ENCODE measurements at places on chromosomes 2 and 18.

DNA sequence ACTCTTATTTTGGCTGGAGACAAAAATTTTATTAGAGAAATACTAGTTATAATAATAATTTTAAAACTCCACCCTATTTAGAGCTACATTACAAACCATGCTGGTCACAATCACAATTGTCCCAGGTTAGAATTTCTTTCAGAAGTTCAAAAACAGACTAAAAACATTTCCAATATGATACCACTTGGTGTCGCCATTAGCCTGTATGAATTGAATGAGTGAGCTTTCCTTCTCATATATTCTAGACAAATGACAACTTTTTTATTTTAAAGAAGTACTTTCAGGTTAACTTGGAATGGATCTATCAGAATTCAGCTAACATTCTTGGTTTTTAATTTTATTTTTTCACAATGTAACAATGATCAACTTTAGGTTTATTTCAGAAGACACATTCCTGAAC, 48.0 kb downstream of the SERPINB8 start:
- DNase-seq, result no peak

DNA sequence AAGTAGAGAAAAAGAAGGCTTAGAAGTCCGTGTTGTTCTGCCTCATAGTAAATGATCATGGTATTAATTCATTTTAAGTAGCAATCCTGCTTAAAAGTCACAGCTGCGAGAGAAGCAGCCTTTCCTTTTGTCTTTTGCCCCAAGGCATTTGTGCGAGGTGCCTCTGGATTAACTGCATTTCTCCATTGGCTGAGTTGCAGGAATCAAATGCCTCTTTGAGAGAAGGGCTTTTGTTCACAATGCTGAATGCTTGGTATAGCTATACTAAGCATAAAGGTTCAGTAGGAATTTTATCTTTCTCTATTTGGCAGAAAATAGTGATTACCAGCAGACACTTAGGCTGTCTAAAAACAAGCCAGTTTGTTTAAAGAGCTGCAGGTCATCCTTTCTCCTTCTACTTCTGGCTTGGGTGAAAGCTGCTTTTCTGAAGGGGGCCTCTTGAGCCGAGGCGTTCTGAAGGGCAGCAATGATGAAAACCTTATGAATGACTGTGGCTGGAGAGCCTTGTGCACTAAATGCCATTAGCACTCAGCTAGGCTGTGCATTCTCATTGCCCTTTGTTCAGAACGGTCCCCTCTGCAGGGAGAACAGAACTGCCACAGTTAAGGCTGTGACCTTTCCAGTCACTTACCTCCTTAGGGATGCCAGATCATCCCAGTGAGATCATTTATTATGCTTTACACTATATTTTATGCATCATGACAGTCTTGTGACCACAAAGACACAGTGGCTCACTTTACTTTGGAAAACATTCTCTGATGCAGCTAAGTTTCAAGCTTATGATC, 68.8 kb upstream of the TMEM87B start:
- DNase-seq, result no peak

GRCh38 chr2:121104721-121105141, 180.3 kb downstream of the TFCP2L1 start:
- DNase-seq, result no peak

GRCh38 chr2:187855689-187856088, 301.5 kb upstream of the TFPI start:
- no peak for DNase-seq

- no peak for DNase-seq
Observed at GRCh38 chr18:74152857-74153256, 4.5 kb downstream of the TIMM21 start.

DNA sequence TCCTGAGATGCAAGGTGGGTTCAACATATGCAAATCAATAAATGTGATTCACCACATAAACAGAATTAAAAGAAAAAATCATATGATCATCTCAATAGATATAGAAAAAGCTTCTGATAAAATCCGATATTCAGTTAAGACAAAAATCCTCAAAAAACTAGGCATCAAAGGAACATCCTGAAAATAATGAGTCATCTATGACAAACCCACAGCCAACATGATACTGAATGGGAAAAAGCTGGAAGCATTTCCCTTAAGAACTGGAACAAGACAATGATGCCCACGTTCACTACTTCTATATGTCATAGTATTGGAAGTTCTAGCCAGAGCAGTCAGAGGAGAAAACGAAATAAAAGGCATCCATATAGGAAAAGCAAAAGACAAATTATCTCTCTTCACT, 80.4 kb downstream of the MYO3B start:
- DNase-seq, result no peak

DNA sequence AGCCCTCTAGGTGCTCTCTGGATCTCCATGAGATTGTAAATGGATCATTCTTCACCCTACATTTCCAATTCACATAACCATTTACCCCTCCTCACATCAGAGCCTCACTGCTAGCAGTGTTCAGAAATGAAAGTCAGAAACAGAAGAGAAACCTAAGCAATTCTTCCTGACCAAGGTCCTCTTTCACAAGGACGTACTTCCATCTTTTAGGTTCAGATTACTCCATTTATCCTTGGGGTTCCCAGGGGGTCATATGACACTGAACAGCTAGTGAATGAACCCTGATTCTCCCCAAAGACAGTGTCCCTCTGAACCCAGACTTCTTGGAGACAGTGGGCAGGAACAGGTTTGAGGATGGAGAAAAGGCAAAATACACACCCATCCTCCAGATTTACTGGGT, 12.9 kb upstream of the MARCO start:
- DNase-seq, result no peak

GRCh38 chr2:206082298-206082843, 3.6 kb downstream of the INO80D start:
- no peak for DNase-seq

DNA sequence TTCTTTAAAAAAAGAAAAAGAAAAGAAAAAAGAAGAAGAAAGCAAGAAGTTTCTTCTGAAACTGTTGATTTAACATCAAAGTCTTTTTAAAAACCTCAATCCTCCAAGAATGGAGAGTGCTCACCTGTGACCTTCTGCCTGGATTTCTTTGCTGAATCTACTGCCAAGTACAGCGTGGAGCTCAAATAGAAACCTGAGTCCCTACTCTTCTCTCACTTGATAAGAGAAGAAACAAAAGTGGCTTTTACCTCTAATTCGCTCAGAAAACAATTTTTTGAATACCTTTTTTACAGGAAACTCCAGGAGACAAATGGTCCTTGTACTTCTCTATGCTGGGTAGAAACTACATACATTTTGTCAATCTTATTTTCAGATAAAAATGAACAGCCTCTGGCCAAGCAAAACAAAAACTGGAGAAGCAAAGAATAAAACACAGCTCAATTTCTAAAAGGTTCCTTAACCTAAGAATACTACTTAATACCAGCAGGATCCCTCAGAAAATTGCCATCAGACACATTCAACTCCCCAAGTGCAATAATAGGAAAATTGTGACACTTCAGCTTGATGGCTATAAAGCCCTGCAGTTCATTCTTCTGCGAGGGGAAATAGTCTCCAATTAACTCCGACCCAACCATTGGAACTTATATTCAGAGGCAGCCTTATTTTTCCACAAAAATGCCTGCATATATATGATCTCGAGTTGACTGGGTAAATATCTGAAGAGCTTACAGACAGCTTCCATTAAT, 85.8 kb downstream of the GRB14 start:
- no peak for DNase-seq

GRCh38 chr18:47254341-47254939, 3.0 kb upstream of the SKOR2 start:
- DNase-seq, result no peak

DNA sequence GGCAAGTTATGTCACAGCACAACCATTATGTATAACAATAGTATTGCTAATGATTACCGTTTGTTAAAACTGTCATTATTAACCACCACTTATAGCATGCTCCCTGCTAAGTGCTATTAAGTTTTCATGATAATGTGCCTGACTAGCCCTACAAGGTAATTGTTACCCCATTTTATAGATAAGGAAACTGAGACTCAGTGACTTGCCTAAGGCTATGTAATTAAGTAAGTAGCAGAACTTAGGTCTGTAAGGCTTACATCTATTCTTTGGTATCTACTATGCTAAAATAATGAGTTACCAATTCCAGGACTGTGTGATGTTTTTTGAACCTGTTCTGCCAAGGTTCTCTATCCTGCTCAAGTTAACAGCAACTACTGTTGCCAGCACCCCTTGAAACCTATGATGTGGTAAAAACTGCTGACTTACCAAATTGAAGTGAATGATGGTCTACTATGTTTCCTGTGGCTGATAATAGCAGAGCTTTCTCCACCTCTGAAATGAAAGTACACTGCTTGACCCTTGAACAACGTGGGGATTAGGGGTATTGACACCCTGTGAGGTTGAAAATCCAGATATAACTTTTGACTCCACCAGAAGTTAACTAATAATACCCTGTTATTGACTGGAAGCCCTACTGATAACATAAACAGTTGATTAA, 18.2 kb downstream of the ACVR2A start:
- DNase-seq, result peak; percentile 8

GRCh38 chr2:118670276-118670675, 177.2 kb downstream of the EN1 start:
- DNase-seq, result no peak

- no peak for DNase-seq
Observed at GRCh38 chr2:150690261-150690660, 202.8 kb upstream of the RND3 start.

- DNase-seq, result no peak
Observed at GRCh38 chr2:178256382-178257042, 62.2 kb downstream of the OSBPL6 start.

- DNase-seq, result no peak
Observed at GRCh38 chr2:108920686-108921085, 68.3 kb downstream of the EDAR start.

- DNase-seq, result no peak
Observed at GRCh38 chr2:86285571-86285970, 51.9 kb downstream of the REEP1 start.

- DNase-seq, result no peak
Observed at GRCh38 chr18:48742706-48743475, 204.1 kb downstream of the CTIF start.
